Activated naive CD4-positive, alpha-beta T cell treated with Interleukin-2 at 50 U/mL for 16 hours (primary cell): ENCODE measurements at places on chromosomes 4 and X.

DNA sequence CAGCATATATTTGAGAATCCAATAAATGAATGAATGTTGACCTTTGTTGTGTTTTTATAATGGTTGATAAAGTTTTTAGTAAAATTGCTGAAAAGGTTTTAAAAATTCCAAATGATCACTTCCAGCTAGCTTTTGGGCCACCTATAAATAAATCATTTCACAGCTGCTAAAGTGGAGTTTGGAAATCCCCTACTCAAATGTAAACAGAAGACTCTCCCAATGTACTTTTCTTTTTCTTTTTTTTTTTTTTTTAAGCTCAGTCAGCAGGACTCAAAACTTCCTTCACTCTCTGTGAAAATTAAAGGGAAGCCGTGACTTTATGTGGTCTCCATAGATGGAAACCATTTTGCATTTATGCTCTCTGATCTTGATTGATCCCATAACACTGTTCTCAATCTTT, 45.2 kb downstream of the CXCL13 start:
- DNase-seq, result no peak

GRCh38 chr4:90960840-90961239, 833.6 kb downstream of the CCSER1 start:
- no peak for DNase-seq

- DNase-seq, result no peak
These were observed 94.5 kb upstream of the IL13RA1 start for GRCh38 chrX:118632862-118633261.

- DNase-seq, result no peak
These were observed 126.7 kb upstream of the AGA start for GRCh38 chr4:177568931-177569330.

- peak; percentile 64 for DNase-seq
These were observed 93.9 kb downstream of the NXF2B start for GRCh38 chrX:102345916-102346315.

DNA sequence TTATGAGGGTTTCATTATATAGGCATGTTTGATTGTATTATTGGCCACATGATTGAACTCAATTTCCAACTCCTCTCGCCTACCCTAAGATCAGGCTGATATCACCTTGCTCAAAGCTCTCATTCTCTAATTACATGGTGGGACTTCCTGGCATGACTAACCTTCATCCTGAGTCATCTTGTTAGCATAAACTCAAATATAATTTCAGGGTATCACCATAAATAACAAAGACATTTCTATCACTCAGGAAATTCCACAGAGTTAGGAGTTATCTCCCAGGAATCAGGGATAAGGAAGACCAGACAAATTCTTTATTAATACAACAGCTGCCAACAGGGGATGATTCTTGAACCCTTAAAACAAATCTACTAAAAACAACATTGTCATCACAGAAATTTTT, 90.7 kb downstream of the NDST3 start:
- DNase-seq, result no peak

GRCh38 chr4:2742823-2743517, 13.2 kb downstream of the TNIP2 start:
- DNase-seq, result no peak

- DNase-seq, result no peak
These were observed 111.9 kb downstream of the ADAMTS3 start for GRCh38 chr4:72457158-72457557.

- no peak for DNase-seq
These were observed 9.0 kb upstream of the INTU start for GRCh38 chr4:127623797-127624083.

- no peak for DNase-seq
These were observed 1025.5 kb downstream of the RPA4 start for GRCh38 chrX:97909245-97909644.

GRCh38 chrX:118761939-118762707, 34.7 kb downstream of the IL13RA1 start:
- DNase-seq, result no peak

- DNase-seq, result no peak
These were observed 128.9 kb upstream of the LIMCH1 start for GRCh38 chr4:41408859-41409593.

GRCh38 chr4:112916868-112917267, 132.6 kb upstream of the ANK2 start:
- no peak for DNase-seq

- DNase-seq, result no peak
These were observed 27.3 kb downstream of the ASMTL start for GRCh38 chrX:1425381-1425780.

- no peak for DNase-seq
These were observed 90.0 kb upstream of the PPP2R3B start for GRCh38 chrX:476724-477075.

DNA sequence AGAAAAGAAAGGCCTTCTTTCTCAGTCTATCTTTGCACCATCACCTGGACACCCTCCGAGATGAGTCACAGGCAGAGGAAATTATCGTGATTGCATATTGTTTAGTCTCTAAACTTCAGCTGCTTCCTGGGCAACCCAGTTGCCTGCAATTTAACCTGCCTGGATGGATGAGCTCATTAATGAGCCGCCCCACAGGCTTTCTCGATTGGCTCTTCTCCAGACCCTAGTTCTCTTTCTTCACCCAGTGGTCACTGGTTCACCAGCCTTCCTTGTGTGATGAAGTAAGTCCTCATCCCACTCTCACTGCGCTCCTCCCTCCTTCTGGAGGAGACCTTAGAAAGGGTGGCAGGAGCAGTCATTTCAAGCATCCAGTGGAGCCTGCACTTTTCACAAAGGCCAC, 94.4 kb downstream of the SOWAHB start:
- DNase-seq, result no peak

DNA sequence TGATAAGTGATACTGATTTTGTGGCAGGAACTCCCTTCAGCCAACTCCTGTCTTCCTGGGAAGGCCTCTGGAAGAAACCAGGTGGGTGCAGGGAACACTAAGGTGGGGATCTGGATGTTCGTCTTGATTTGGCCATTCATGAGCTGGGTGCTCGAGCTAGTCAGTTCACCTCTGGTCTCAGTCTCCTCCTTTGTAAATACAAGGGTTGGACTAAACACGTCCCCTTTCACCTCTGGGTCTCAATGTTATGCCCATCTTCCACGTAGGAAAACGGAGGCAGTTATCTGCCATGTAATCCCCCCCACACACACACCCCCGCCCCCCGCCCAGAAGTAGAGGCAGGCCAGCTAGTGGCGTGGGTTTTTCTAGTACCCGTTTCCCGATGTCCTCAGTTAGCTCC, 4.1 kb upstream of the RS1 start:
- DNase-seq, result no peak

GRCh38 chrX:29627833-29628232, 587.5 kb upstream of the MAGEB2 start:
- DNase-seq, result no peak

DNA sequence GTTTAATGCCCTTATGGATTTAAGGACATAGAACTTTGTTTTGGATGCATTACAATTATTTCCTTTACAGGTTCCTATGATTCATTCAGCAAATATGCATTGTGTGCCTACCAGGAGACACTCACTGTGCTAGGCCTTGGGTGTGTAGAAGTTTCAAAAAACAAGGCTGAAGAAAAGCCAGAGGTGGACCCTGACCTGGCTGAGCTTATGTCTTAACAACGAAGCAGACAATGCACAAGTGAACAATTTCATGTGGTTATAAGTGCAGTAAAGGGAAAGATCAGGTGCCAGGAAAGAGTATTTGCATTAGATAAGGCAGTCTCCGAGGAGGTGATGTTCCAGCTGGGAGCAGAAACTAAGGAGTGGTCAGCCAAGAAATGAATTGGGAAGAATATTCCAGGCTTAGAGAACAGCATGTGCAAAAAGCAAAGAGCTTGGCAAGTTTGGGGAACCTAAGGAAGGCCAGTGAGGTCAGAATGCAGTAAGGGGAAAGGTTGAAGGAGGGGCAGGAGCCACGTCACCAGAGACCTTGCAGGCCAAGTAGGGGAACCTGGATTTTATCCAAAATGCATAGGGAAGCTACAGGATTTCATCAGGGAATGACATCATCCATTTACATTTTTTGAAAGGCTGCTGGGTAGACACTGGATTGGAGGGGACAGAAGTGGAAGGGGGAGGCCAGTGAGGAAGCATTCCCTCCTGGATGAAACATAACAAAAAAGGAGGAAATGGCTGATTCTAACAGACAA, 193.6 kb downstream of the SOWAHB start:
- no peak for DNase-seq

DNA sequence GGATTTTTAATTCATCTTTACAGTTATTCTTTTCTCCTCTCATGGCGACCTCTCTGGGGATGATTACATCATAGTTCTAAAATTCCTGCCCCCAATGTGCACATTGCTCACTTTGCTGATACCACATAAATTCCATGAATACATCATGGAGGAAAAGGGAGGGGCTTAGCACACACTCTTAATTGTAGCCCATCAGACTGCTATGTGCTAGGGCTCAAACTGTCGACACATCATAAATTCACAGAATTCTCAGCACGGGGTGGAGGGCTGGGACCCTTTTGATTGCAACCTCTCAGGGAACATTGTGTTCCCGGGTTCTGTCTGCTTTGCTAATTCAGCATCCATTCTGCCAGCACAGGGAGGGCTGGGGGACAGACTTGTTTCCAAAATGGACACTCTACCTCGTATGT, 592.9 kb downstream of the BCOR start:
- no peak for DNase-seq

GRCh38 chr4:163592212-163592611, 97.7 kb downstream of the TMA16 start:
- no peak for DNase-seq

GRCh38 chr4:153804722-153805121, 15.8 kb upstream of the SFRP2 start:
- no peak for DNase-seq

- DNase-seq, result no peak
These were observed 76.5 kb downstream of the MAPK10 start for GRCh38 chr4:86283371-86283770.

GRCh38 chr4:109207061-109207460, 95.4 kb downstream of the COL25A1 start:
- DNase-seq, result no peak

DNA sequence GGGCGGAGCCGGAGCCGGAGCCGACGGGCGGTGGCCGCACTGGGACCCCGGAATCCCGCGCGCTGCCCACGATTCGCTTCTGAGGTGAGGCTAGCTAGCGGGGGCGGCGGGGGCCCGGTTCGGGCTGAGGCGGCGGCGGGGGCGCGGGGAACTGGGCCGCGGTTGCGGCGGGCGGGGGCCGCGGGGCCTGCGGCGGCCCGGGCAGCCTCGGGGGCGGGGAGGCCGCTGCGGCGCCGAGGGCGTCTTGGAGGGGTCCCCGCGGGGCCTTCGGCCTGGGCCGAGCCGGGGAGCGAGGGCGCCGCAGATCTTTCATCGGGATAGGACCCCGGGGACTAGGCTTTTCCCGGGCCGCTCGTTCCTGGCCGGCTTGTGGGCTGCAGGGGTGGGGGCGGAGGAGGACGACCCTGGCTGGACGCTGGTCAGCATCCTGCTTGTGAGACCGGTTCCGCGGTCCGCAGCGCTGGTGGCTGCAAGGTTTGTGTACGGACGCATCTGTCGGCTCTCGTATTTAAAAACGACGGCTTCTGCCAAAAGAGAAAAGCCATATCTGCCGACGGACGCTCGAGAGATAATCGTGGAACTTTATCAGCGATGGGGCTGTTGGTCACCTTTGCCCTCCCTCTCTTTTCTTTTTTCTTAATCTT, 419 bp downstream of the ADD1 start:
- DNase-seq, result no peak
